DMS153 (cell line): ENCODE measurements at places on chromosomes 3 and 15.

- no peak for DNase-seq
These were observed 71.4 kb downstream of the FBXL22 start for GRCh38 chr15:63668601-63669000.

DNA sequence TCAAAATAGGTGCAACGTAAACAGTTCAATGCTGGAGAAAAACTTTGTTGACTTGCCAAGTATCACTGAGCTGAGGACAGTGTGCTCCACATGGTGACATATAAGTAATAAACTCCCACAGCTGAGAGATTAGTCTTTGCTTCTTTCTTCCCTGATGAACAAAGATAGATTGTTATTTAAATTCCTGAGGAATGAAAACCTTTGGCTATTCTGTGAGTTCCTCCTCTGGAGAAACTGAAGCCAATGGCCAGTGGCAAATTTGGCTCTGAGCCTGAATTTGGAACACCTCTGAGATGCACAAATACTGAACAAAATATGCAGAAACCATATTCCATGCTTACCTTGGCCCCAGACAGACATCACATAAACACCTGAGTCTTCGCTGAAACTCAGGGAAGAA lies 63.3 kb downstream of the RPL22L1 start:
- no peak for DNase-seq

DNA sequence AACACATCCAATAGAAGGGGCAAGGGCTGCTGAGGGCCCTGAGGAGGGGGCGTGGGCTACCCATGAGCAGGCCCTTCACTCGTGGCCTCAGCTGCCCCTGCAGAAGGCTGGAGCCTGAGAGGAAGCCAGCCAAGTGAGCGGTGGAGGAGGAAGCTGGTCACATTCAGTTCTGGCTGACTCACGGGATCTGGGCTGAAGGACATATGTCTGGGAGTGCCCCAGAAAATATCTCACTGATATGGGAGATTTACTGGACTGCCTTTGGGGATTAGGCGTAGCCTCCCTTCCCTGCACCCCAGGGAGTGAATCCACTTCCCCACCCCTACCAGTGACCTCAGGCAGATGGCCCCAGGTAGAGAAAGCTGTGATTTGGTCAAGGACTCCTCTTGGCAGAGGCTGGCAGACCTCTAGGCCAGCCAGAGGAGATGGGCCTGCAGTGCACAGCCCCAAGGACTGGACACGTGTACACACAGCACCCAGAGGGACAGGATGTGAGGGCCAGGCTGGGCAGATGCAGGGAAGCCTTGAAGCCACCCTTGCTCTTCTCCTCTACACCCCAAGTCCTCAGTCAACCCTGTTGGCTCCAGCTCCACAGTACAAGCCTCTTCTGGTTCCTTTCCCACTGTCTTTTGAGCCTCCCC lies 14.2 kb upstream of the ANKDD1A start:
- DNase-seq, result no peak

DNA sequence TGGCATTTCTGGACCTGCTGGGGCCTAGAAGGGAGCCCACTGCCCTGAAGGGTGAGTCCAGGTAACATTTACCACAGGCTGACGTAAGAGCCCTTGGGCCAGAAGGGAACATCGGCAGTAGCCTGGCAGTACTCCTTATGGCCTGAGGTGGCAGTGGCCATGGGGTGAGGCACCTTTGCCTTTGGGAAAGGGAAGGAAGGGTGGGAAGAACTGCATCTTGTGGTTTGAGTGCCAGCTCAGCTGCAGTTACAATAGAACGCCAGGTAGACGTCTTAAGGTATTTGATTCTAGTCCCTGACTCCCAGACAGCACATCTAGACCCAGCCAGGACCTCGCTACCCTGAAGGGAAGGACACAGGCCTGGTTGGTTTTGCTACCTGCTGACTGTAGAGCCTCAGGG lies 104.9 kb downstream of the SOX14 start:
- no peak for DNase-seq

DNA sequence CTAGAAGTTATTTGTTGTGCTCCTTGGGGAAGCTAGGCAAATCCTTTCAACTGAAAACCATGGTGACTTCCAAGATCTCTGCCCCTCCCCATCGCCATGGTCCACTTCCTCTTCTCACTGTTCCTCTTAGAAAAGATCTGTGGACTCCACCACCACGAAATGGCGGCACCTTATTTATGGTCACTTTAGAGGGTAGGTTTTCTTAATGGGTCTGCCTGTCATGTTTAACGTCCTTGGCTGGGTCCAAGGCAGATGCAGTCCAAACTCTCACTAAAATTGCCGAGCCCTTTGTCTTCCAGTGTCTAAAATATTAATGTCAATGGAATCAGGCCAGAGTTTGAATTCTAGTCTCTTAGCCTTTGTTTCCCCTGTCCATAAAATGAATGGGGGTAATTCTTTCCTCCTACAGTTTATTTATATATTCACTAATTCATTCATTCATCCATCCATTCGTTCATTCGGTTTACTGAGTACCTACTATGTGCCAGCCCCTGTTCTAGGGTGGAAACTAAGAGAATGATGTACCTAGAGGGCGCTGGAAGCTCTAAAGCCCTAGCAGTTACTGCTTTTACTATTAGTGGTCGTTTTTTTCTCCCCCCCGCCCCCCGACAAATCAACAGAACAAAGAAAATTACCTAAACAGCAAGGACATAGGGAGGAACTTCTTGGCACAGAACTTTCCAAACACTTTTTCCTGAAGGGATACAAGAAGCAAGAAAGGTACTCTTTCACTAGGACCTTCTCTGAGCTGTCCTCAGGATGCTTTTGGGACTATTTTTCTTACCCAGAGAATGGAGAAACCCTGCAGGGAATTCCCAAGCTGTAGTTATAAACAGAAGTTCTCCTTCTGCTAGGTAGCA lies 657 bp downstream of the PATL2 start:
- DNase-seq, result no peak

DNA sequence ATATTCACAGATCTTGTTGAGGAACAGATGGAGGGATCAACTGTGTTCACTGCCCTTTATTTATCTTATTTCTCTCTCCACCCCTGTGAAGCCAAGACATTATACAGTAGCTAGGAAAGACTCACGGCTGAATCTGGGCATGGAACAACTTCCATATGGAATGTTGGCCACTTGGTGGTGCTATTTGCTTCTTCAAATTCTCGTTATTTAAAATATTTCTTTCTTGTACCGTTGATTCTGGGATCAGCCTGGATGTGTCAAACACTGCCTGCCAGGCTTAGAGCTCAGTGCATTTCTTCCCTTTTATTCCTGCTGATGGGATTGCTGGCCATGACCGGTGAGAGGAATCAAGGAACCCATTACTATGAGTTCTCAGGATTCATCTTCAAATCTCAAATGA lies 17.5 kb upstream of the GASK1A start:
- DNase-seq, result no peak

DNA sequence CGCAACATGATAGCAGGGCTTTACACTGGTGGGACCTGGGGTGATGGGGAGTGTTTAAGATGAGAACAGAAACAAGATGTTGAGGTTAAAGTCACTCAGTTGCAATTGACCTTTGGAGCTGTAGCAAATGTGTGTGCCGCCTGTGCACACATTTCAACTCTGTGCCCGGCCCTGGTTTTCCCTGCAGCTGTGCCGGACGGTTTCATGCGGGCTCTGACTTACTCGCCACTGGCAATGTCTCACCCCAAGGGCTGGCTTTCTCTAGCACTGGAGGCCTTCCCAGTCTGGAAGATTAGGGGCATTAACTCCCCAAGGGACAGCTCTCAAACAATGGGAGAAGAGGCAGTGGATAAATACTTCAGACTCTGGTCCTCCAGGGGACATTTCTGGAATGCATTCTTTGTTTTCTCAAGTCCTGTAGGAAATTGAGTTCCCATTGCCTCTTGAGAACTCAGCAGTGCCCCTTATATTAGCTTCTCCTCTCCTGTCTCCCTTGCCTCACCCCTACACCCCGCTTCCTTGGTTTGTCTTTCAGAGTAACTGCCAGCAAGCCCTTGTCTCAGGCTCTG lies 152.5 kb downstream of the EDEM1 start:
- DNase-seq, result no peak

GRCh38 chr3:11076711-11077110 lies 77.6 kb upstream of the HRH1 start:
- DNase-seq, result no peak

DNA sequence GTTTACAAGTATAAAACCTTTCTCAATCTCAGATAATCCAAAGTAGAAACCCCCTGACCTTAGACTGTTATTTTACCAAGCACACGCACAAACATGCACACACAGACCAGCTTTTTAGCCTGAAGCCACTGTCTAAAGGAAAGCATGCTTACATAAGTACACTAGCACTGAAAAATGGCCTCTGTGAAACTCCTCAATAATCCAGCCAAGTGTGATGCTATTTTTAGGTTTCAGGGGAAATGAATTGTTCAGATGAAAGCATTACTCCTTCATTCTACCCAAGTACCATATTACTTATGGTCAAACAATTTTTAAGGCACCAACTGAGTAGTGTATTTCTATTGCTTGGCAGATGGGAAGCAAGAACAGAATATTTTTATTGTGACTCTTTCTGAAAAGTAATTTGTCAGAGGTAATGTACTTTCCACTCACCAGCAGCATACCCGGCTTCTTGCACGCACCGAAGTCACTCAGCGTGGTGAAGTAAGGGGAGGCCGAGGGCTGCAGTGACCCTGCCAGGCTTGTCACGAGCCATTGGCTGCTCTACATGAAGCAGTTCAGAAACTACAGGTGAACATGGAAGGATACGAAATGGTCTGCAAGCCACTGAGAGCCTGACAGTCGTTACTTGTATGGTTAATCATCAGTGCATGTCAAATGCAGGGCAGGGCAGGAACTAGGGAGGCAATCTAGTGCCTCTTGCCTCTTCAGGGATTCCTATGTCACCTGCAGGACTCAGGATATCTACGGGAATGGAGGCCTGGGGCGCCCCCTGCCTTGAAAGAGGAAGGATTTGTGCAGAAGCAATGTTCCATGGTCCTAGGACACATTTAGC lies 106.7 kb downstream of the GABRB3 start:
- no peak for DNase-seq

GRCh38 chr3:49652903-49653415 lies 21.2 kb upstream of the APEH start:
- no peak for DNase-seq
